ENCODE measurements at places on chromosomes 2 and 18. TPM values are rescaled to one million over a fixed set of nuclear protein-coding genes. Genes with fewer than 3 reads are reported as not detected.

DNA sequence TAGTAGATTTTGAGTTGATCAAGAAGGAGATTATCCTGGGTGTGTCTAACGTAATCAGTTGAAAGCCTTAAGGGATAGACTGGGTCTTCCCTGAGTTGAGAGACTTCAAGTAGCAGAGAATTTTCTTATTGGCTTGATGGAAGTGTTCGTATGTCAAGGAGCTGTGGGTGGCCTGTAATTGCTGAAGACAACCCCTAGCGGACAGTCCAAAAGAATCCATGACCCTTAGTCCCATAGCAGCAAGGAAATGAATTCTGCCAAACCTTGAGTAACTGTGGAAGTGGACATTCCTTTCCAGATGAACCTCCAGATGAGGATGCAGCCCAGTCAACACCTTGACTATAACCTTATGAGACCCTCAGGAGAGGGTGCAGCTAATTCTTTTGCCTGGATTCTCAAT is 786.3 kb downstream of the SOCS6 start:
- no peak for DNase-seq

GRCh38 chr18:45608400-45608799 is 6.9 kb upstream of the SLC14A2 start:
- no peak for DNase-seq

- DNase-seq: no peak
These were observed 413.8 kb downstream of the RAD51AP2 start for GRCh38 chr2:17104454-17104853.

- DNase-seq: no peak
These were observed 2.7 kb downstream of the PPP1R1C start for GRCh38 chr2:181988154-181988924.

DNA sequence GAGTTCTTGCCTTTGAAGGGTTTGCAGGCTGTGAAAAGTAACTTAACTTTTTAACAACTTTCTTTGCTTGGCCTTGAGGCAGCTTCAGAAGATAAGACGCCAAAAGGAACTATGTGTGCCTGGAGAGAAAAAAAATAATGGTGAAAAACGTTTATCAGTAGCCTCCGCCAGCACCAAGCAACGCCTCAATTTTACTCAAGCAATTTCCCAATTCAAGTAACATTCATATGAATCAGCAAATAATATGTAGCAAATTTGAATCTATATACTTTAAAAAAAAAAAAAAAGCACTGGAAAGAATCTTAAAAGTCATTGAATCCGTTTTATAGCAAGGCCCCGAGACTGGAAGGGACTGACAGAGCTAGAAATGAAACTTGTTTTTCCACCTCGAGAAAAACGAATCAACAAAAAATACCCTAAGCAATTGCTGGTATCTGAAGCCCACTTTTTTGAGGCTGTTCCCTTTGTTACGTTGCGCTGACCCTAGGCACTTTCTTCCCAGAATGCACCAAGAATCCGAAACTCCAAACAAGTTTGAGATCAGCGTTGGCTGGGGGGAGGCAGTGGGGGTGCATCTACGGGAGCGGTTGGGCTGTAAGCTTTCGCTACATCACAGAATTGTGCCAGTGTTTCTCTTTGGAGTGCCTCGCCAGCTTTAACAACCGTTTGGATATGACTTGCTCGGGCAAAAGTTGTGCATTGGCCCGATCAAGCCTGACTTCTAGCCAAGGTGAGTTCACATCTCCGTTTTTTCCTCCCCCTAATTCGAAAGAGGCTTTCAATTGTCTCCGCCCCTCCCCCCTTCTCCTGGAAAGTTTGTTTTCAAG is 2.7 kb upstream of the TGIF1 start:
- no peak for DNase-seq

- no peak for DNase-seq
These were observed 268.9 kb downstream of the TDRD15 start for GRCh38 chr2:21392649-21393048.

IFIH1 gene
- total RNA-seq: 4.4 TPM
